ENCODE measurements at places on chromosomes 4 and X. TPM values are rescaled to one million over a fixed set of nuclear protein-coding genes. Genes with fewer than 3 reads are reported as not detected.

The SHISA3 gene
- total RNA-seq = 38.6 TPM

The PLXNB3 gene
- 6.1 TPM for total RNA-seq

The SFRP2 gene
- 23.0 TPM for total RNA-seq

The F8A3 gene
- total RNA-seq = 25.3 TPM

The SYNPO2 gene
- total RNA-seq = 2,721 TPM

GRCh38 chr4:680928-681645 lies 6.7 kb downstream of the MYL5 start:
- peak overlapping the region; percentile 61 for H3K27ac ChIP-seq
- H3K4me3 ChIP-seq = peak overlapping the region; percentile 55
- H3K4me1 ChIP-seq = peaks cover 37% of the 10 kb centered on the region

GRCh38 chrX:1389993-1390285 lies 2.0 kb downstream of the SLC25A6 start:
- no peak for DNase-seq
- H3K4me3 ChIP-seq = no peak overlapping the region
- H3K27ac ChIP-seq = no peak overlapping the region
- H3K4me1 ChIP-seq = peaks cover 66% of the 10 kb centered on the region
